ENCODE measurements at places on chromosomes 12 and 14.

GRCh38 chr14:72828604-72829003 is 65.3 kb downstream of the DPF3 start:
- no peak for DNase-seq

DNA sequence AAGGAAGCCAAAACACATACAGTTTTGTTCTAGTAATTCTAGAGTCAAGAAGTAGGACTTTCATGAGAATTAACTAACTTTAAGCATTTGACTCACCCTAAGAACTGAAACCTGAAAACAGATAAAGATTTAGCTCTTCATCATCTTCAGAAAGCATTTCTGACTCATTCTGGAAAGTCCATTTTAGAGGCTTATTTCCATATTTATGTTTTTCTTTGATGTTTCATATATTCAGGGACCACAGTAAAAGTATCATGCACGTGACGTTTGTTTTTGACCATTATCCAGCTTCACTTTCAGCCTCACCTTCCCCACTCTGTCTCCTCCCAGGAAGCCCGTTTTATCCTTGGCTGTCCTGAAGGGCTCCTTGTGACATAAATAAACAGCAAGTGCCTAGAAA is 79.2 kb downstream of the MDGA2 start:
- DNase-seq, result no peak

DNA sequence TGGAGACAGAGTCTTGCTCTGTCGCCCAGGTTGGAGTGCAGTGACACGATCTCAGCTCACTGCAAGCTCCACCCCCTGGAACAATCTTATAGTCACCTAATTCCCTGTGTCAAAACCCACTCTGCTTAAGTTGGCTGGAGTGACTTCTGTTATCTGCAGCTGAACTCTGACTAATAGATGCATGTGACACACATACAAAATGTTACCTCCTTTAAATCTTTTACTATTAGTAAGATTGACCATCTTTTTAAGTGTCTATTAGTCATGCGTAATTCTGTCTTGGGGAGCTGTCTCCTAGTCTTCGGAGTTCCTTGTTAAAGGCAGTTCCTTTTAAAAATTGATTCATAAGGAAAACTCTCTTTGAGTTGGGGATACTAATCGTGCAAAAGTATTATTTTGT is 7.4 kb downstream of the IFI27L1 start:
- DNase-seq, result no peak

- no peak for DNase-seq
These were observed 61.5 kb downstream of the NT5DC3 start for GRCh38 chr12:103779410-103780092.

DNA sequence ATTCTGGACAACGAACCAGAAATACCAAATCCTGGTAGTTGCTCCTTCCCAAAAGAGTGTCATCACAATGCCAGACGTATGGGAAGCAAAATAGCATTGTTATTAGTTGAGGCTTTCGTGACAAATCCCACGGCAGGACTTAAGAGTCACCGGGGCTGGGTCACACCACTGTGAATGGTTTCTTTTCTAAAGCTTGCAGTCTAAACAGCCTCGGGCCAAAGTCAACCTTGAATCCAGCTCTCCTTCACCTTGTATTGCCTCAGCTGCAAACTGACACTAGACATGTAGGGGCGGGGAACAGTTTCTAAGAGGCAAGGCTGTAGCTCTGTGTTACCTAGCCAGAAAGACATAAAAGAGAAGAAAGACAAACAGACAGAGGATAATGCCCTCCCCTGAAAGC is 734.8 kb downstream of the MED13L start:
- no peak for DNase-seq

GRCh38 chr14:41830714-41831406 is 224.2 kb downstream of the LRFN5 start:
- no peak for DNase-seq

DNA sequence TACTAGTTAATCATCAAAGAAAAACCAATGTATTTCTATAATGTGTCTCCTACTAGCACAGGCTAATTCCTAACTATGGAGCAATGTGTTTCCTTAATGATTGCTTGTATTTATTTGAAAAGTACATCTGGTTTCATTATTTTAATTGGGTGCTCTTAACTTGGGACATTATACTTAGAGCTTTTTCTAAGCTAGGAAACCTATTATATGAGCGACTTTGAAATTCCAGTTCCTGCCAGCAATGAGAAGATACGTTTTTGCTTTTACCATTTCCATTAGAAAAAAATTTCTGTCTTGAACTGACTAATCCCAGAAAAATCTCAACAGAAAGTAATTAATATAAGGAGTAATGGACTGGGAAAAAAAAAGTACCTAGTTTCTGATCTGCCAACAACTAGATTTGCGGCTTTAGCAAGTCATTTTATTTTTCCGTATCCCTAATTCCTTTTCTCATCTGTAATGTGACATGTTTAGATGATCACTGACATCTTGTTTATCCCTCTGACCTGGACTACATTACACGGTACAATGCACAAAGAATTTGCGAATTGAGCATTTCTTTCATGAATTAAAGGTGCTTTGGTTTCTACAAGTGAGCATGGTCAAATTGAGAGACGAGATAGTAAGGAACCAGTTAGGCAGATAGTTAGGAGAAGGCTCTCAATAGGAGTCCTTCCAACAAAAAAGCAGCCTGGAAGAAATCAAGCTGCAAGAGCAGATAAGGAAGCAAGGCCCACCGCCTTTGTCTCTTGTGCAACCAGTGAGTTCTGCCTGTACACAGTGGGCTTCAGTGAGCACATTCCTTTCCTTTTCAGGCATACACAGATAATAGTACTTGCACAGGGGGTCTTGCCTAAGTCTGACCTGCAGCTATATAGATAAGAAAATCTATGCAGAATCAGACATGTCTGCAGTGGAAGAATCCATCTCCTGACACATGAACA is 1765.0 kb upstream of the FLRT2 start:
- no peak for DNase-seq

DNA sequence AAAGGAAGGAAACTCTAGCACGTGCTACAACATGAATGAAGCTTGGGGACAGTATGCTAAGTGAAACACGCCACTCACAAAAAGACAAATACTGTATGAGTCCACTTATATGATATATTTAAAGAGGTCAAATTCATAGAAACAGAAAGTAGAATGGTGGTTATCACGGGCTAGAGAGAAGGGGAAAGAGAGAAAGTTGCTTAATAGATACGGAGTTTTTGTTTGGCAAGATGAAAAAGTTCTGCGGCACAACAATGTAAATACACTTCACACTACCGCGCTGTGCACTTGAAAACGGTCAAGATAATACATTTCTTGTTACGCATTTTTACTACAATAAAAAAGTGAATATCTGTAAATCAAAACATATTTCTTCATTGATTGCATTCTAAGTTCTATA is 37.3 kb downstream of the FBLN5 start:
- DNase-seq, result no peak

DNA sequence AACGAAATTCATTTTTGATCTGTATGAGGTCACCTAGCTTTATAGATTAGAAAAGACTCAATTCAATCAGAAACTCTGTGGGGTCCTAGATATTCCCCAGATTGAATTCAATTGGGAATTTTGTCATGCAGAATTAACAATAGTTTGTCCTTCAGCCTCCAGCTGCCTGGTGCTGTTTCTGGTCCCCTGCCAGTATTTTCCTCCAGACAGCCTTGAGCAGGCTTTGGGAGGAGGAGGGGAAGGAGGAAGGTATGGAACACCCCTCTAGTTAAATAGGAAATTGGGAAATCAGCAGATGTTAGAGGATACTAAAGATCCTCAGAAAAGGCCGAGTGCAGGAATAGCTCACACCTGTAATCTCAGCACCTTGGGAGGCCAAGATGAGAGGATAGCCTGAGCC is 10.6 kb downstream of the GRIP1 start:
- no peak for DNase-seq
